ENCODE measurements at places on chromosomes 7 and 10.

DNA sequence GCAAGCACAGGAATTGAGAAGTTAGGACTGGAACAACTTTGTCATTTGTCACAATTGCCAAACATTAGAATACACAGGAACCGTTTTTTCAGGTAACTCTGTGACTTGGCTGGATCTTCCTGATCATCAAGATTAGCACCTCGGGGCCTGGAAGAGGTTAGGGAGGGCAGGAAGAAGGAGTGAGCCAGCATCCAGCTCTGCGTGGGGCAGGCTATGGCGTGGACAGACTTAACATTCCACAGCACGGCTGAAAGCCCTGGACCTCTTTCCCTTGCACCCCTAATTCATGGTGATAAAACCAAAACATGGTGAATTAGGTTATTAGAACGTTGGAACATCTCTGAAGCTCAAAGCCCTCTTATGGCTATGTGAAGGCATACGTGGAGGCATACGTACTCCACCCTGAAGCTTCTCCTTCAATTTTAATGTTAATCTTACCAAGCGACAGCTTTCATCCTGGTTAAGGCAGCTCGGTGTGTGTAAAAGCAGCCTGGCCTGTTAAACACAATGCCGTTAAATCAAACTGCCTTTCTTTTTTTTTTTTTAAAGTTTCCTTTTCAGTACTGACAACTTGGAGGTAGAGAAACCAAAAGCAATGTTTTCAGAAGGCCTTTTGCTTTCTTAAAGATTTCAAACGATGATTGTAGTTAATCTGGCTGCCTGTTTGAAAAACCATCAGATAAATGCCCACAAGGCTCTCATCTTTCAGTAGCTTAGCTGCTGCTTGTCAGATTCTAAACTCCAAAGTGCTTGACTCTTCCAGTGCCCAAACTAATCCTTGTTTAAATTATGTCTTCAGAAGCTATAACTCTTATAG, 4.5 kb downstream of the GRK5 start:
- no peak for DNase-seq

DNA sequence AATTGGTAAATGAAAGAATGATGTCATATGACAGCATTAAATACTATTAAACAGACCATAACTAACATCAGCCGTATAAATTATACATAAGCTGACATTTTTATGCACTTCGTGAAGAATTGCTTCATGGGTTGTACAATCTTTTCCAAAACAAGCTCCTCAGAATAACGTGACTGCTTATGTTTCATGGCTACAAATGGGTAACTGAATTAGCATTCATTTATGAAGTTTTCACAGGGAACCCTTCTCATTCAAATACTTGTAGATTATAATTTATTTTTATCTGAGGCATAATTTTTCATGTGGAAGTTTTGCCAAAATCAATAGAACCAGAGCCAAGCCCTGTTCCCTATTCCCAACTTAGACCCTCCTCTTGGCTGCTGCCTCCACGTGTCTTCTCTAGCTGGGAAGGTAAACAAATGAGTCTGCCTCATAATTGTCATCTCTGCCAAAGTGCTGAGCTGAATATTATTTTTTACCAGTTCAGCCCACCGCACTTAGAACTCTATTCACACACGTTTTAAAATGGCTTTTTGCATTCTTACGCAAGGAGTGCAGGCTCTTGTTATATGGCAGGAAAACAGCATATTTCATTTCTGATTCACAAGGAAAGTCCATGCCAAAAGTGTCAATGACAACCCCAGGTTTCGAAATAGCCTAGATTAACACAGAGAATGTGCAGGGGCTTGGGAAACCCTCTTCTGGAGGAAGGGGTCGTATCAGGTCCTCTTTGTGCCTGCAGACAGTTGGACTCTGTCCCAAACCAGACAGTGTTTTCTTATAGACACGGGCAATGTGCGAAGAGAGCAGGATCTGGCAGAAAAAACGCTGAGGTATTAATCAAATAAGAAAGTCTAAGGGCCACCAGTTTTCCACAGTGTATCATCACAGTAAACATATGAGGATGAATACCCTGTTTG, 370.7 kb upstream of the MGMT start:
- no peak for DNase-seq

DNA sequence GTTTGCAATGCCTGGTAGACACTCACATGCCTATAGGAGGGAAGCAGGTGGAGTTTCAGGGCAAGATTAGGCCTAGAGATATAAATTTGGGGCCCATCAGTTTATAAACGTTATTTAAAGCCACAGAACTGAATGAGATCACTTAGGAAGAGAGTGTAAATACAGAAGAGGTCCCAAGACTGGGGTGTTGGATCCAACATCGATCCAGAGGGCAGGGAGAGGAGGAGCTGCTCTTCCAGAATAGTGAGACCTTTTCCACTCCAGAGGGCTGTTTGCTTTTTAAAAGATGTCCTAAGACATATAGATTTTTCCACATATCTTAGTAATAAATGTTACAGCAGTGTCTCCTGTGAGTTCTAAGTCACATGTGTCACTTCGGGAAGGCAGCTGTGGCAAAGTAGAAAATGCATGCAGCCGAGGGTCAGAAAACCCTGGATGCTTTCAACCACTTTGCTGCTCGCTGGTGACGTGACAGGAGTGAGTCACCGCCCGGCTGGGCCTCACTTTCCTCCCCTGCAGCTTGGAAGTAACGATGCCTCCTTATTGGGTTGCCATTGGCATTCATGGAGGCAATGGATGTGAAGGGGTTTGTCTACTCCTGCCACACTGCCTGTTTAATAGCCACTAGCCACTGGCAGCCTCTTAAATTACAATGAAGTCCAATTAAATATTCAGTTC, 95.4 kb downstream of the TRIL start:
- DNase-seq, result no peak

GRCh38 chr10:67812007-67812406, 26.0 kb downstream of the DNAJC12 start:
- DNase-seq, result no peak
